Fibroblast of lung (primary cell): ENCODE measurements at places on chromosomes 2 and 18. TPM values are rescaled to one million over a fixed set of nuclear protein-coding genes. Genes with fewer than 3 reads are reported as not detected.

Gene GDF7
- 0.02 TPM in 1 of 2 replicates, not detected in the other for polyA plus RNA-seq

DNA sequence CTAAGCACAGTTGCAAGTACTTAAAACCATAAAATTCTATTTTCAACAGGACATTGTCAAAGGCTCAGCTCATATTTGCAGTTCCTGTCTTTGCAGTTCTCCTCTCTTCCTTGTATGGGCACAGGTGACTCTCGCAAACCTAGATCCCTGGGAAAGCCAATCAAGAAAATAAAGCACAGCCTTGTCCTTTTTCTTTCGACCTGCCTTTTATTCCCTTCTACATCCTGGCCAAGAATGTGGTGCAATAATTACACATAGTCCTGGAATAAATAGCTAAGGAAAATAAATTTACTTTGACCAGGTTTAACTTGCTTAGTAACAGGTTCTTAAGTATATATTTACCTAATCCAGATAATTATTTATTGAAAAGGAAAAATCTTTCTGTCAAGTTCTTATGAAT, 20.2 kb downstream of the ATG16L1 start:
- no peak for DNase-seq

DNA sequence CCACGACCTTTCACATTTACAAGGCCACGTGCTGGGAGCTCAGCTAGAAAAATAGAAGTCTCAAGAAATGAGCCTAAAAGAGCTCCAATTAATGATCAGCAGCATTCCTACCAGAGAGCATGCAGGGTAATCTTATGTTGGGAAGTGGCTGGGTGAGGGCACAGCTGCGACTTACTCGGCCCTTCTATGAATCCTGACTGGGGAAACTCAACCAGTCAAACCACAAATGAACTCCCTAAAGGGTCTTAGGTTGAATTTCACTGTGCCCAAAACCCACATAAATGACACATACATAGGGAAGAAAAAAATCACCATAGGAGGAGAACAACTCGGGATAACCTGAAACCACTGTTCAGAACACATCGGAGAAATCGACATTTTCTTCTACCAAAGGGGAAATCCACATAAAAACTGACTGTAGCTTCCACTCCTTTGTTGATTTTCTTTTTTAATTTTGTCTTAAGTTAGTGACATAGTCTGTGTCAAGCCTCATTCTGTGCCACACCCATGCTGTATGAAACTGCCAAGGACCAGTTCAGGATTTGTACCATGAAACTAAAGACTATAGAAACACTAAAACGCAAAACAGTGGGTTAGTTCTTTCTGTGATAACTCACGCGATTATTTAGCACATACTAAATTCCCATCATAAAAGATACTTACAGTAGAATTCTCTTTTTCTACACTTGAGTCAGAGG, 54.7 kb downstream of the UXS1 start:
- DNase-seq = no peak

DNA sequence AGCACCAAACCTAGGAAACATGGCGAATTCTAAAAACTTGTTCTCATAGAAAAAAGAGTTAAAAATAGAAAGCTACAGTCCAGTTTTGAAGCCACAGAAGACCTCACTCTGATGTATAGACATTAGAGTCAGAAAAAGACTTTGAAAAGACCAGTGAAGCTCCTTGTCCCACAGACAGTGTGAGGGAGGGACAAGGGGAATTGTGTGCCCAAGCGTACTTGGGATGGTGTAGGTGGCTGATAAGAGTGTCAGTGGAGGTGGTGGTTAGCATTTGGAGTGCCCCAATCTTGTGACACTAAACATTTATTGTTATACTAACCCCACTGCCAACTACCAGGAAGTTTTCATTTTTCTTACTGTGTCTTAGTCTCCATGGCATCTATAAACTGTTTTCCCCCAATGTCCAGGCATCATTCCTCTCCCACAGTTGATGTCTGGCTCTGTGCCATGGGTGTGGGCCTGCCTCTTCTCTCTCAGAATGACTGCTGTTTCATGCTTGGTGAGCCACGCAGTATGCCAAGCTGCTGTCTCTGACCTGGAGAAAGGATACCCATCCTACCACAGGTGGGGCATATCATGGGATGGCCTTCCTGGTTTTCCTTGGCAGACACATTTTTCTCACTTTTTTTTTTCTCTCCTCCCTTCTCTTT, 161.4 kb downstream of the RPIA start:
- no peak for DNase-seq
